ENCODE measurements at places on chromosomes 11 and 22.

DNA sequence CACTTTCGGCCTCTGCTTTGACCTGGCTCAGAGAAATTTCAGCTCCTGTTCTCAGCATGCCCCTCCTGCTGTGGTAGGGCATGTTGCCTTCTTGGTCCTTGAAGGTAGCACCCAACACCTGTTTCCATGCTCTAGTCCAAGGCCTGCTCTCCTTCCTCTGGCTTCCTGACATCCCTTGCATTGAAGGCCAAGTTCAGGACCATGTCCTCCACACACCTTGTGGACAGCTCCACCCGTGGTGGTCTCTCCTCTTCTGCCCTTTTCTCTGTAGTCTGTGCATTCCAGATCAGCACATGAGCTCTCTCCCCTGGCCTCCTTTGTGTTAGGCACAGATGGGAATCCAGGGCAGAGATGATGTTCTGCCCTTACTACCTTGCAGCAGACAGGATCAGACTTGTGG is 225.3 kb downstream of the ADAMTS15 start:
- no peak for DNase-seq

DNA sequence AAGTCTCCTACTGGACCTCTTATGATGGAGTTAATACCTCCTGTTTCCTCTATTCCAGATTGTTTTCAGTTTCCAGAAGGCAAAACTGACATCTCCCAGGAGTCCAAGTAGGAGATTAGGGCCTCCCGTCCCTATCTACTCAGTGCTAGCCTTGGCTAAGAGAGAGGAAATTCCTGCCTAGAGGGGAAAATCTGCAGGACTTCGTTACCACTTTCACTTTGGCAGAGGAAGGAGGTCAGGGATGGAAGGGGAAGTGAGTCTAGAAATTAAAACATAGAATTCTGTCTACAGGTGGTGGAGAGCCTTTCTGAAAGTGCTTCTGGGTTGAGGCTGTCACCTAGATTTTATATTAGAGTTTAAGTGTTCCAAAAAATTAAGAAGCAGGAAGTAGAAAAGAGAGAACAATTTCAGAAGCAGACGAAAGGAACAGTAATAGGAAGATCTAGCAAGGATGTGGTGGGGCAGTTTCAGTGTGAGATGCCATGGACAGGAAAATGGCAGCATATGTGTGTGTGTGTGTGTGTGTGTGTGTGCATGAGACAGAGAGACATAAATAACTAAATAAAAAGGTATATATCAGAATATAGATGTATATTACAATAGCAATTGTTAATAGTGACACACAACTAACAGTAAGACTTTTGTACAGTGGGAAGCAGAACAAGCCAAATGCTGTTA is 2.4 kb upstream of the TRIM68 start:
- no peak for DNase-seq

DNA sequence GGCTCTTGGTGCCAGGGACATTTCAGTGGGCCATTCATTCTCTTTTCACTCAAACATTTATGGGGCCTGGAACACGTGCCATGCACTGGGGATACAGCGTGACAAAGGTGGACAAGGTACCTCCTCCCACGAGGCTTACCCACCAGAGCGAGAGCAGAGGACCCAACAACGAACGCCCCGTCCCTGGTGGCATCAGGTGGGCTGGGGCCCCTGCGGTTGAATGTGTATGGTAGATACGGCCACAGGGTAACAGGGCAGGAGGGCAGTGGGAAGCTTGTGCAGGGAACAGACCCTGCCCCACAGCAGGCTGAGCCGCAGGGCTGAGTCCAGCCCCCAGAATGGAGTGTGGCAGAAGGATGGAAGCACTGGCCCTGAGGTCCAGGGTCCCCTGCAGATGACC is 81.1 kb downstream of the LRRC32 start:
- no peak for DNase-seq

DNA sequence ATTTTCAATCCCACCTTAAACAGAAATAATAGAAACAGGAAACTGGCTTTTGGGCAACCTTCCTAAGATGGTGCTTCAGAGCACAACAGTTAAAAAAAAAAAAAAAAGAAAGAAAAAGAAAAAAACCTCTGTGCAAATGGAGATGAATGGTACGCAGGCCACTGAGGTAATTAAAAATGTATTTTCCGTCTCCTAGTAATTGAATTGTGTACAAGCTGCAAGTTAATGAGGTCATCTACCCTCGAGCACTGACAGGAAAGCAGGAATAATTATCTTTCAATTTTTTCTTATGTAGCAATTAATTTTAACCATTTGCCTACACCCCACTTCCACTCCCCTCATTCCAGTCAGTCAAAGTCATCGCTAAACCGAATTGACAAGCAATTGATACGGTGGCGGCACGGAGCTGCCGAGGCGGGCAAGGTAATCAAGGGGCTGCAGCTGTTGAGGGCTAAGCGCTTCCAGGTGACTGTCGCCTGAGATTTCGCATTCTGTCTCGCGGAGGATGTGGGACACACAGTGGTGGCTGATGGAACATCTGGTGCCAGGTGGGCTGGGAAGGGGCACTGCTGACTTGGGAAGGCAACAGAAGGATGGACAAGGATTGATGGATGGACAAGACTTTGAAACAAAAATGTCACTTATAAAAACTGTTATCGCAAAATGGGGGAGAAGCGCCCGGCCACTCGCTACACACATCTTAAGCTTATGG is 109.4 kb downstream of the RCN1 start:
- DNase-seq: no peak

DNA sequence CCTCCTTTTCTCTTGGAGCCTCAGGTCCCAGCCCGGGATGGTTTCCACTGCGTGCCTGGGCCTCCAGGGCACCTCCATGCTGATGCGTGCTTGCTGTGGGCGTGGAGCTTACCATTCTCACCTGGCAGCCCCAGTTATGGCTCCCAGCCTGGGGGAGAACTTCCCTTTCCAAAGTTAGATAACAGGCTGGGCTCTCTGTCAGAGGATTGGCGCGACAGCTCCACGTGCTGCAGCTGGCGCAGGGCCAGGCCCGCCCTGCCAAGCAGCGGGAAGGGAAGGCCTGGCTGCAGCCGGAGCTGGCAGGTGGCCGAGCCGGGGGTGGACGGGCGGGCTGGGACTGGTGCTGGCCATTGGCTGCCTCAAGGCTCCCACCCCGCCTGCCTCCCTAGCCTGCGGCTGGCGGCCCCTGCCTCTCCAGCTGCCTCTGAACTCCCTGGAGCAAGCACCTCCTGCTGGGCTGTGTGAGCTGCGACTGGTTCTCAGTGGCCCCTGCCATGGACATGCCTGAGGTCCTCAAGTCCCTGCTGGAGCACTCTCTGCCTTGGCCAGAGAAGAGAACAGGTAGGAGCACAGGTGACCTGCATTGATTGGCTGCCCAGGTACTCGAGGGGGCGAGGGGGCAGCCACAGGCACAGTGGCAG is 14.6 kb upstream of the TEF start:
- peak; percentile 98 for DNase-seq

Data from heart left ventricle (tissue), 16 donors.